ENCODE measurements at places on chromosomes 2 and 18.
A peak's percentile ranks its signal among the peaks of the same experiment; 100 is the strongest.

DNA sequence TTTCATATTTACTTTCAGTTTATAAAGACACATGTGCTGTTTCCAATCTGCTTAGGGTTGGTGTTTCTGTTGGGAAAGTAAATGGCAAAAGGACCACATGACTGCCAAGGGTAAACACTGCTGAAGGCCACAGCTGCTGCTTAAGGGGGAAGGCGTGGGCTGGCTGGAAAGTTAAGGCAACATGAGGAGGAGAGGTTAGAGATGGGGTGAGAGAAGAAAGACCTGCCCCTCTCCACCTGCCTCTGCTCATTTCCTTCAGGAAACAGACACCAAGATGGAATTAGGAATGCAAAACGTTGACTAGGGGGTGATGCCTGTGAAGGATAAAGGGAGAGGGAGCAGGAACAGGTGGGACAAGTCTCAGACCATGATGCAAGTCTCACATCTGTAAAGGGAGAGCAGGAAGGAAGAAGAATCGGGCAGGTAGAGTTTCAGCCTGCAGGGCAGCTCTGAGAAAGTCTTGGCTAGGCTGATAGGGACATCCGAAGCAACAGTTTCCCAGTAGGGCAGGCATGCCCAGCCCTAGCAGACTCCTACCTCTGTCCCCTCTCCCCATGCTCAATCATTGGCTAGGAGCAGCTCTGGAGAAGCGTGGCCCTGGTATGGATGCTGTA is 86.0 kb downstream of the CDC42EP3 start:
- DNase-seq: no peak

GRCh38 chr2:2848621-2849333 is 517.7 kb upstream of the MYT1L start:
- no peak for DNase-seq

GRCh38 chr2:75071766-75072165 is 113.3 kb downstream of the POLE4 start:
- DNase-seq: no peak

DNA sequence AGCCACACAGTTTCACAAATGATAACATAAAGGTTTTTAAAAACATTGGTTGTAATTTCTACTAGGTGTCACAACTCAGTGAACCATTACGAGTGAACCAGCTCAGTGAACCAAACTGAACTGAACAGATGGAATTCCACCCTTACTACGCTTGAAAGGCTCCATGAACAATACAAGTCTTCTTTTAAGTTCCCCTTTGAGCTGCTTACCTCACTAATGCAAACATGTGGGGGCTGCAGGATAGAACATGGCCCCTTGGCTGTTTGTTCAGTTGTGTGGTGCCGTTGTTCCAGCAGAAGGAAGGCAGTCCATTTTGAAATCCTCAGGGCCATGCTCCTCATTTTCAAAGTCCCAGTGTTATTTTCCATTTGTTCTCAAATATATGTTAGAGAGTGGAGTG is 30.7 kb upstream of the KLHL14 start:
- DNase-seq: peak; percentile 90

DNA sequence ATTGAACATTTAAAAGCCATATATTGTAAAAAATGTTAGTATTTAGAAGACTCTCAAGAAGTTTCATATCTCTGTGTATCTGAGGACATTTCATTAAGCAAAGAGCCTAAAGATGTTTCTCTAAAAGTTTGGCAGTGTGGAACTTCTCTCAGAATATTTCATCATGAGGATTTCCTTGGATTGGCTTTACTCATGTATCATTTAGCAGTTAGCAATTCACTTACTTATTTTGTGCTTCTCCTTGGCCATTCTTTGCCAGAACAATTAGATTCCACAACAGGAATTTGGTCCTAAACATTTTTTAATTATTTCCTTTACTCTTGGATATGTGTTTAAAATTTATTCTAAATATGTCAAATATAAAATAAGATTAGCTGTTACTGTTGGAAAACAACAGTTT is 345.0 kb upstream of the LRRTM4 start:
- no peak for DNase-seq

- no peak for DNase-seq
Measured at GRCh38 chr18:58501066-58501896, 127.6 kb downstream of the ALPK2 start.

- no peak for DNase-seq
Measured at GRCh38 chr2:206231669-206232286, 42.7 kb upstream of the ZDBF2 start.

DNA sequence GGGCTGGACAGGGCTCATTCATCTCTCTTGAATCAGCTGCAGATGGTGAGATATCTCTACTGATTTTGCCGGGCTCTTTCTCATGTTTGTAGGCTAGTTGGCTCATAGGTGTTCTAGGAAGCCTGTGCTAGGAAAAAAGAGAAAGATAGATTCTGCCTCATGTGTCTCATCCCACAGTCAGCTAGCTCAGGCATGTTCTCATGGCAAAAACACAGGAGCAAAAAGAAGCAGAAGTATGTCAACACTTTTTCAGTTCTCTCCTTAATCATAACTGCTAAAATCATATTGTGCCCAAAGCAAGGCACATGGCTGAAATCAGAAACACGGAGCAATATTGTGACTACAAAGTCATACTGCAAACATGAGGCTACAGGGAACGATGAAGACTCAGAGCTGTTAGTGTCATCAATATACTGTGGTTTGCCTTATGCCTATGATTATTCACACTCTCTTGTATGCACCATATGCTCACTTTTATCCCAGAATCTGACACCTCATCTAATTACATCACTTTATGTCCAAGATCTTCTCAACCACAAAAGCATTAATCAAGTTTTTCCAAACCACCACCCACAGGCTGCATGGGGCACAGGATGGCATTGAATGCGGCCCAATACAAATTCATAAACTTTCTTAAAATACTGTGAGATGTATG is 571.9 kb upstream of the CNTNAP5 start:
- DNase-seq: no peak

GRCh38 chr2:216188559-216188850 is 79.4 kb downstream of the XRCC5 start:
- no peak for DNase-seq

DNA sequence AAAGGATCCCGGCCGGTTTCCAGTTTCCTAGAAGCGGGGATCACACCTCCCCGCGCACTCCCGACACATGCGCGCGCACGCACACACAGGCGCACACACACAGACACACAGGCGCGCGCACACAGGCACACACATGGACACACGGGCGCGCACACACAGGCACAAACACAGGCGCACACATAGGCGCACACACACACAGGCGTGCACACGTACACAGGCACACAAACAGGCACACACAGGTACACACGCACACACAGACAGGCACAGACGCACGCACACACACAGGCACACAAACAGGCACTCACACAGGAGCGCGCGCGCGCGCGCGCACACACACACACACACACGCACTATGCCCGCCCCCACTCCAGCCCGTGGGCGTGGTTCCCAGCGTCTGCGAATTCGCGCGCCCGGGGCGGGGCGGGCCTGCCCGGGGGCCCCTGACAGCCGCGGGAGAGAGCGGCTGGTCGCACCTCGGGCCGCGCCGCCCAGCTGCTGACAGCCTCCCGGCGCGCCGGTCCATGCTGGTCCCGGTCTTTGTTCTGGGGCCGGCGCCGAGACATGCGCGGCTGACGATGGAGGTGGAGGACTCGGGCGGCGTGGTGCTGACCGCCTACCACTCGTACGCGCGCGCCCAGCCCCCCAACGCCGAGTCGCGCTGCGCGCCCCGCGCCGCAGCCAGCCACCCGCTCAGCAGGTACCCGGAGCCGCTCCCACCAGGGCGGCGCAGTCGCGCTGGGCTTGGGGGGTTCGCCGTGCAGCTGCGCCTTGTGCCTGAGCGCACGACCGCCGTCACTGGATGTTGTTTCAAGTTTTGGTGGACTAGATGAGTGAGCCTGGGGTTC is at the start of gene ARHGAP28:
ARHGAP28 (plus strand) TSS at position 470 of the 845 bp plus-strand sequence; CDS start at position 576, 106 bp downstream.
- no peak for DNase-seq

DNA sequence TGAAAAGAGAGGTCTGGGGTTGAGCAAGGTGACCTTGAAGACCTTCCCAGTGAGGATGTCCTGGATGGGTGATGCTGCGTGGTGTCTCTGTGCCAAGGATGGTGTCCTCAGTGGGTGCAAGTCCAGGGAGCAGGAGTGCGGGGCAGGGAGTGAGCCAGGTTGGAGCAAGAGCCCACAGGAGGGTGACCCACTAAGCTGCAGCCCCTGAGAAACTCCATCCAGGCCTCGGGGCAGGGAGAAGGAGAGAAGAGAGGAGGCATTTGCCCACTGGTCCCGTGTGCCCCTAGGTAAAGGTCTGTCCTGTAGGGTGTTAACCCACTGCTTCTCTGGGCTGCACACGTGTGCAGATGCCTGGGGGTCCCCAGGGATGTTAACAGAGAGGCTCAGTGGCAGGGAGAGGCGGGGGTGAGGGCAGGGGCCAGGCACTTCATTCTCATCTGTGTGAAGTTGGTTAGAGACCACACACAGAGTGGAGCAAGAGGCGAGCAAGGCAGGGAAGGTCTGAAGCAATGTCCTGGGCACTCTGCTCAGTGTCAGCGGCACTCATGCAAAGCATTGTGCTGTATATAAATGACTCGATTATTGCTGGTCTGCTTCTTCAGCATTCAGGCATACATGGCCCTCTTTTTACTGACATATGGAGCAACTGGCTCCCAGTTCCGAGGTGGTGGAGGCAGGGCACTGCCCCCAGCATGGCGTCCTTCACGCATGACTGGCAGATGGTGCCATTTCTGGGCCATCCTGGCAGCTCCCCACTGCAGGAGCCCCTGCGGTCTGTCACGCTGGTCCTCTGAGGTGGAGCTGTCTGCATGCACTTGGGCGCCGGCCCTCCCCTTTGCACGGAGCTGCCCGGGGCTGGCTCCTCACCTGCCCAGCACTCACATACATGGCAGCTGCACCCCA is 117.2 kb upstream of the HS6ST1 start:
- DNase-seq: peak; percentile 4

GRCh38 chr2:139369423-139370409 is 589.5 kb upstream of the NXPH2 start:
- DNase-seq: no peak

- DNase-seq: no peak
Measured at GRCh38 chr2:99478632-99479031, 11.2 kb downstream of the REV1 start.

- peak; percentile 18 for DNase-seq
Measured at GRCh38 chr2:201128933-201129505, 13.1 kb downstream of the CFLAR start.

DNA sequence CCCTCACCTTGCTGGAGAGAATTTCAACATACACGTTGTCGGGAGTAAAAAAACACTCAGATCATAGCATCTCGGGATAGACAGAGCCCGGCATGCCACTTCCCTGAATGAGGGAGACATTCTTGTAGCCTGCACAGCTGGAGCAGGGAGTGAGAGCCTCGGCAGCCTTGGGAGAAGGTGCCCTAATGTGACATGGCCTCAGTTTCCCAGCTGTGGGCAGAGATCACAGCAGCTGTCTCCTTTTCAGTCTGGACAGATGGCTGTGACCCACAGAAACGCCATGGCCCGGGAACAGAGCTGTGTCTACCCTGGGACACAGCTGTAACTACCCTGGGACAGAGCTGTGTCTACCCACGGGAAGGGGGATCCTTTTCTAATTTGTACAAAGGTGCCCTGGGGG is 55.9 kb downstream of the HS1BP3 start:
- DNase-seq: no peak

DNA sequence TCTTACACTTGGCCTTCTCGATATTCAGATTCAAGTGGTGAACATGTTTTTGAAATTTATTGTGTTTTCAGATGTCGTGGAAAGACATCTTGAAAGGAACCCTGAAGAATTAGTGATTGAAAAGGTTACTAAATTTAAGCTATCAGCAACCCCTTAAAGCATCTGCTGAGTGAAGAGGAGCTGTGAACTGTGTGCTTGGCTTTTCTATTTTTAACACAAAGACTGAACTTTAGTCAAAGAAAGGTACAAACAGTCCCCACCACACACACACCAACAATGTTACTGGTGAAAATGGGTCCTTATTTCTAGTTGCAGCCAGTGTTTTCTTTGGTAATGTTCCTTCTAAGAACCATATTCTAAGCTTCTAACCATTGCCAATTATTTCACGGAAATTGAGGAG is 95.1 kb downstream of the CYRIA start:
- DNase-seq: no peak

GRCh38 chr2:169001116-169001815 is 29.9 kb downstream of the ABCB11 start:
- no peak for DNase-seq
